ENCODE measurements at places on chromosomes 3 and 15. TPM values are rescaled to one million over a fixed set of nuclear protein-coding genes. Genes with fewer than 3 reads are reported as not detected.

GRCh38 chr3:11808231-11808630 lies 38.5 kb downstream of the TAMM41 start:
- no peak for DNase-seq

GRCh38 chr3:54432975-54433374 lies 310.6 kb downstream of the CACNA2D3 start:
- DNase-seq = no peak

GRCh38 chr3:65945953-65946352 lies 92.8 kb downstream of the MAGI1 start:
- no peak for DNase-seq

- DNase-seq = no peak
These were observed 152.8 kb downstream of the DNAJB8 start for GRCh38 chr3:128313935-128314334.

DNA sequence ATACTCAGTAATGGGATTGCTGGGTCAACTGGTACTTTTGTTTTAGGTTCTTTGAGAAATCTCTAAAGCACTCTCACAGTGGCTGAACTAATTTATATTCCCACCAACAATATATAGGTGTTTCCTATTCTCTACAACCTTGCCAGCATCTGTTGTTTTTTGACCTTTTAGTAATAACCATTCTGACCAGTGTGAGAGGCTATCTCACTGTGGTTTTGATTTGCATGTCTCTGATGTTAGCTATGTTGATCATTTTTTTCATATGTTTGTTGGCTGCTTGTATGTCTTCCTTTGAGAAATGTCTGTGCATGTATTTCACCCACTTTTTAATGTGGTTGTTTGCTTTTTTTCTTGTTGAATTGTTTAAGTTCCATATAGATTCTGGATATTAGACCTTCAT lies 98.2 kb upstream of the DCBLD2 start:
- DNase-seq = no peak

DNA sequence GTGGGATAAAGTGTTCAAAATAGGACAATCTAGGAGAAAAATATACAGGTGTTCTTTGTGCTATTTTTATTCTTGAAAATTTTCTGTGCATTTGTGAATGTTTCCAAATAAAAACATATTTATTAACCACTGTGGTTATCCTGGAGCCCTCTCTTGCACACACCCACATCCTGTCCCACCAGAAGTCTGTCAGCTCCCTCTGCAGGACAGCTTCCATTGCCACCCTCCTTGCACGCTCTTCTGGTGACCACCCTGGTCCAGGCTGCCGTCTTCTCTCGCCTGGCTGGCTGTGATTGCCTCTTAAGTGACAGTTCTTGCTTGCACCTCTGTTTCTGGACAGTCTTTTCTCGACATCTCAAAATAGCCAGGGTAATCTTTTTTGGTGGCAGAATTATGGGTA lies 394.0 kb downstream of the LRTM1 start:
- no peak for DNase-seq

GRCh38 chr15:67573194-67573593 lies 30.7 kb downstream of the MAP2K5 start:
- DNase-seq = no peak

- no peak for DNase-seq
These were observed 135.3 kb downstream of the LRTM1 start for GRCh38 chr3:54792584-54792983.

- peak; percentile 51 for DNase-seq
These were observed 29.6 kb downstream of the PSMD6 start for GRCh38 chr3:63993653-63994079.

- DNase-seq = no peak
These were observed 33.2 kb upstream of the ZDHHC23 start for GRCh38 chr3:113914646-113915045.

- DNase-seq = no peak
These were observed 63.9 kb upstream of the BBX start for GRCh38 chr3:107458871-107459270.

DNA sequence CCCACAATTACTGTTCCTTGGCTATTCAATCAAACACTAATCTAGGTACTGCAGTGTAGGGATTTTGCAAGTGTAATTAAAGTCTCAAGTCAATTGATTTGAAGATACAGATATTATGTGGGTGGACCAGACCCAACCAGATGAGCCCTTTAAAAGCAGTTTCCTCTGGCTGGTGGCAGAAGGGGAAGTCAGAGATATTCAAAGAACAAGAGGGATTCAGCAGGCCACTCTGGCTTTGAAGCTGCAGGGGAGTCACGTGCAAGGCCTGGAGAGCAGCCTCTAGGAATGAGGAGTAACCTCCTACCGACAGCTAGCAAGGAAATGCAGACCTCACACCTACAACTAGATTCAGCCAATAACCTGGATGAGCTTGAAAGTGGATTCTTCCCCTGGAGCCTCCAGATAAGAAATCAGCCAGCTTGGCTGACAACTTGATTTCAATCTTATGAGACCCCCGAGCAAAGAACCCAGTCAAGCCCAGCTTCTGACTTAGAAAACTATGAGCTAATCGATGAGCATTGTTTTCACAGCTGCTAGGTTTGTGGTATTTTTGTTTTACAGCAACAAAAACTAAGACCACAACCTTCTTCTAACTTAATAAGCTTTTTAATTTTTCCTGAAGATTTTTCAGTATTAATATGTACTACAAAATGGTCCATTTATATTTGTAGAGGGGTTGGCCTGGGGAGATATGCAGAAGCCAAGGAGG lies 13.4 kb downstream of the HACD2 start:
- DNase-seq = no peak

DNA sequence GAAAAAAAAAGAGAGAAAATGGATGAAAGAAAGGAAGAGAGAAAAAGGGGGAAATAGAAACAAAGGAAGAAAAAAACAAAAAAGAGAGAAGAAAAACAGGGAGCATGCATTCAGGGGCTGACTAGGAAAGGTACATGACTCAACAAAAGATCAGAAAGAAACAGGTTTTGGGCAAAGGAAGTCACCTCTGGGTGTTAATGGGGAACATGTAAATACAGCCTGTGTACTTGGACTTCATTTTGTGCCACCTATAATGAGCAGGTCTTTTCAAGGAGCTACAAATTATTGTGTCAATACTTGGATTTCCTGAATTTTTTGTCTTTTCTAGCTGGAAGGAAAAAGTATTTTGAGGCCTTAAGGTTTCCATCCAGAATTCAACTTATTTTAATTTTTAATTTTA lies 53.4 kb upstream of the CCDC50 start:
- DNase-seq = no peak

GRCh38 chr15:84819291-84819768 lies 2.2 kb downstream of the ALPK3 start:
- DNase-seq = no peak

DNA sequence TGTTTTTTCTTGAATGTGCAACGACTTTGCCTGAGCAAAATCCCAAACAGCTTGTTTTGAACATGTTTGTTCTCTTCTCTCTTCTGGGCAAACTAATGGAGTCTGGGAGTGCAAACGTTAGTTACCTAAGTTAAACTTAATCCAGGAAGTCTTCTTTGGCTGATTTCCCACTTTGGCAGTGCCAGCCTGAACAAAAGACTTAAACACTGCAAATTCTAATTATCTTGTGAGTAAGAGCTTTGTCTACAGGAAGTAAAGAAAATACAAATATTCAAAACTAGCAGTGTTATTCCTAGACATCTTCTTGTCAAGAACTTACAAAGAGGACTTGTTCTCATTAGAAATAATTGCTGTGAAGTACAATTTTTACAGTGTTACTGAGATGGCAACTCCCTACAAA lies 16.7 kb upstream of the DENND6A start:
- no peak for DNase-seq

The P2RY1 gene
- 0.90 TPM for total RNA-seq

The GANC gene
- 16.1 TPM for total RNA-seq

The CPA3 gene
- total RNA-seq = not detected

The RHOV gene
- 0.41 TPM for total RNA-seq

The TGM5 gene
- not detected for total RNA-seq

The PLS1 gene
- total RNA-seq = 9.5 TPM

The ZBED2 gene
- not detected for total RNA-seq
